ENCODE measurements at places on chromosomes 4 and X.
A peak's percentile ranks its signal among the peaks of the same experiment; 100 is the strongest.

- no peak for DNase-seq
These were observed 11.7 kb downstream of the WDR1 start for GRCh38 chr4:10104991-10105276.

- DNase-seq, result no peak
These were observed 81.4 kb upstream of the IGFBP7 start for GRCh38 chr4:57191523-57192034.

DNA sequence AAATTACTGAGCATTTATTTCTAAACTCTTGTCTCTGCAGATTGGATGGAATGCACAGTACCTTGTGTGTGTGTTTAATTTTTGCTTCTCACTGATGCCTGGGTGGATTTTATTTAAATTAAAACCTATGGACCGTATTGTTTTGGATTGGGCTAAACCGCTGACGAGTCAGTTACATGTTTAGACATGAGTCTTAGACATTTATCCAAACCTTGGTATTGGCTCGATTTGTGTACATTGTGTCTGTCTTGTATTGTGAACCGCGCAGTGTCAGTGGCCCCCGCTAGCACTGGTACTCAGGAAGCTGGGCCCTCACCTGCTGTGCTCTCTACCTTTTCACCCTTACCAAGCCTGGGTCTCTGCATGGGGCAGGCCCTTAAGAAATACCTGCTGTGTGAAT is 40.8 kb upstream of the TADA2B start:
- no peak for DNase-seq

DNA sequence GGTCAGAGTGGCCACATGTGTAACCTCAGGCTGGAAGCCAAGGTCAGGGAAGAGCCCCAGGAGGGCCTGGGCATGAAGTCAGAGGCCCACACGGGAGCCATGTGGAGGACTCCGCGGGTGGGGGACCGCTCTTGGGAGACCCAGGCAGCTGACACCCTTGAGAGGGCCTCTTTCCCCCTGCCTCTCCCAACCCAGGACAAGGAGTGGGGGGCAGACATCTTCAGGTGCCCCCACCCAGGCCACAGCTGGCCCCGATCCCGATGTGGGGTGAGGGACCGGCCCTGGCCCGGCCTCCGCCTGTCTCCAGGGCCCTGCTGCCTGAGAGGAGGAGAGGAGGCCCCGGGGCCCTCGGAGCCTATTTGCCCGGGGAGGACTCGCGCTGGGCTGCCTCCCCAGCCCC is 3.1 kb downstream of the PNMA6A start:
- no peak for DNase-seq

GRCh38 chrX:31819455-31819854 is 747.6 kb upstream of the FTHL17 start:
- no peak for DNase-seq

- DNase-seq, result no peak
These were observed 35.5 kb downstream of the MSN start for GRCh38 chrX:65702956-65703355.

GRCh38 chrX:100072336-100072735 is 337.7 kb downstream of the PCDH19 start:
- no peak for DNase-seq

GRCh38 chrX:150234126-150234525 is 129.0 kb upstream of the MAMLD1 start:
- DNase-seq, result peak; percentile 63

DNA sequence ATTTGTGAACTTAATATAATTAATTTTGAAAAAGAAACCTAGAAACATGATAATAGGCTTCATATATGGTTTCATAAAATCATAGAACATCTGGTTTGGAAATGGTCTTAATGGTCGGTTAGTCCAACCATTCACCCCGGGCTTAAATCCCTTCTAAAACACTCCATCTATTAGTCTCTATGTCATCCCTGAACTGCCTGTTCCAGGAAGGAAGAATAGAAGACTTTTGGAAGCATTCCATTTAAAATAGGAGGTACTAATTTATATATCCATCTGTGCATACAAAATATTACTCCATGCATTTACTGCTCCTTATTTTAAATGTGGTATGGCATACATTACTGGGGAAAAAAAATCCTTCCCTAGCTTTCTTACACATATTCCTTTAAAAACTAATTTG is 262.2 kb upstream of the DDX53 start:
- DNase-seq, result no peak

GRCh38 chr4:81527115-81527514 is 55.4 kb upstream of the RASGEF1B start:
- DNase-seq, result no peak

DNA sequence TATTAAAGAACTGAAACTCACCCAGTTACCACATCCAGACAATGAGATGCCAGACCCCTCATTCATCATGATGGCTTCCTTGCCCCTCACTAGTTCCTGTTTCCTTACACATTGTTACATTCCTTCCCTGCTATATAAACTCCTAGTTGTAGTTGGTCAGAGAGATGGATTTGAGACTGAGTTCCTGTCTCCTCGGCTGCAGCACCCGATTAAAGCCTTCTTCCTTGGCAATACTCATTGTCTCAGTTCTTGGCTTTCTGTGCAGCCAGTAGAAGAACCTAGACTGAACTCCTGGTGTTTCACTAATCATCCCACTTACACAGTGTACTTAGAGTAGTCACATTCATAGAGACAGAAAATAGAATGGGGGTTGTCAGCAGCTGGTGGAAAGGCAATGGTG is 324.7 kb downstream of the TRIML1 start:
- DNase-seq, result no peak

DNA sequence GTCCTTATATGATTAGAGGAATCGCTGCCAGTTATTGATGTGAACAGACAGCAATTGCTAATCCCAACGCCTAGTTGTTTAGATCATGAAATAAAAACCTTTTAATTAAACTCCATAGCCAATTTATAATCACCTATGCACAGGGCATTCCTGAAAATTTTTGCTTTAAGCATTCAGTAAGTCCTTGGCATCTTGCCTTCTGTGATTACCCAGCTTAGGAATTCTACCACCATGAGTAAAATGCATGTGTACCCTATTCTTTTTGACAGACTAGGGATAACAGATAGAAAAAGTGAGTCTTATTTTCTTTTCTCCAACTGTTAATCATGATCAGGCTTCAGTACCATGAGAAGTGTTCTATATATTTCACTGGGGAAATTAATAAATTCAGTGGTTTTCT is 995.3 kb upstream of the GRIA3 start:
- DNase-seq, result peak; percentile 9

DNA sequence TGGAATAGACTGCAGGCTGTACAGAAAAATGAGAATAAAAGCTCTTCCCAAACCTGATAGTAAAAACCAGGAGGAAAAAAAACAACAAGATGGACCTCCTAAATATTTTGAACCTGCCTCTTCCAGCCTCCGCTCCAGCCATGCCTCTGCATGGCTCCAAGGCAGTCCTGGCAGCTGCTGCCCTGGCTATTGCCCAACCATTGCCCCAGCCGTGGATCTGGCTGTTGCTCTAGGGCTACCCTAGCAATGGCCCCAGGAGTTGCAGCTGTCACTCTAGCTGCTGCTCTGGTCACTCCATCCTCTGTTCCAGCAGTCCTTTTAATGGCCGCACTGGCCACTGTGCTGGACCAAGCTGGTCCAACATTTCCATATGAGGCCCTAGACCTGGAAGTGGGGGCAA is 1756.0 kb downstream of the C4orf33 start:
- no peak for DNase-seq

DNA sequence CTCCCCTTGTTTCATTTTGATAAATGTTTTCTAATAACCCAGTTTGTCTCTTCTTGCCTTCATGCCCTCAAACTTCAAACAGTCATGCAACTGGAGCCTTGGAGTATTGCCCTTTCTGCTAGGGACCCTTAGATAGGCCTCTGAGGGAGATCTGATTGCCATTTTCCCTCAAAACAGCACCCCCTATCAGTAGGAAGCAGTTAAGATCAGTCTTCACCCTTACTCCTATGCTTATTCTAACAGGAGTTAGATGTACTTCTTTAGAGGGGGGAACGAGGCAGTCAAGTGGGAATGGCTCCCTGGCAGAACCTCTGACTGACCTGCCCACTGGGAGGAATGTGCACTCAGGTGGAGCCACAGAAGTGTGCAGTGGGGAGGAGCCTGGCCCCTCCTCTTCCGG is 74.1 kb downstream of the FAM47A start:
- DNase-seq, result no peak

- DNase-seq, result no peak
These were observed 165.1 kb upstream of the PPARGC1A start for GRCh38 chr4:24054910-24055309.

DNA sequence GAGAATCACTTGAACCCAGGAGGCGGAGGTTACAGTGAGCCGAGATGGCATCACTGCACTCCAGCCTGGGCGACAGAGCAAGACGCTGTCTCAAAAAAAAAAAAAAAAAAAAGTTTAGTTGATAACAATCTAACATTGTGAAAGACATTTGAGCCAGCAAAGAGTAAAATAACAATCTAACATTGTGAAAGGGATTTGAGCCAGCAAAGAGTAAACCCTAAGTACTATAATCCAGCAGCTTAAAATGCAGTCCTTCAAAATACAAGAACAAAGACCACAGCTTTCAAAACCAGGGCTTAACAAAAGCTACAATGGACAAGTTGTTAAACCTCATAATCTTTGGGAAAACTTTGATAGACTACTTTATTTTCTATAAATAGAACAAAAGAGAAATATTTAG is 16.9 kb downstream of the MFAP3L start:
- no peak for DNase-seq

- no peak for DNase-seq
These were observed 61.6 kb upstream of the PRPS1 start for GRCh38 chrX:107566604-107567262.

GRCh38 chrX:31166416-31166815 is 94.6 kb upstream of the FTHL17 start:
- DNase-seq, result peak; percentile 3

GRCh38 chrX:120514236-120514635 is 45.1 kb upstream of the LAMP2 start:
- peak; percentile 27 for DNase-seq

- no peak for DNase-seq
These were observed 1504.8 kb downstream of the C4orf33 start for GRCh38 chr4:130600706-130601105.

- DNase-seq, result no peak
These were observed 373.4 kb downstream of the PRDM5 start for GRCh38 chr4:120549011-120549570.

GRCh38 chr4:125433453-125433852 is 118.7 kb downstream of the FAT4 start:
- peak; percentile 70 for DNase-seq

DNA sequence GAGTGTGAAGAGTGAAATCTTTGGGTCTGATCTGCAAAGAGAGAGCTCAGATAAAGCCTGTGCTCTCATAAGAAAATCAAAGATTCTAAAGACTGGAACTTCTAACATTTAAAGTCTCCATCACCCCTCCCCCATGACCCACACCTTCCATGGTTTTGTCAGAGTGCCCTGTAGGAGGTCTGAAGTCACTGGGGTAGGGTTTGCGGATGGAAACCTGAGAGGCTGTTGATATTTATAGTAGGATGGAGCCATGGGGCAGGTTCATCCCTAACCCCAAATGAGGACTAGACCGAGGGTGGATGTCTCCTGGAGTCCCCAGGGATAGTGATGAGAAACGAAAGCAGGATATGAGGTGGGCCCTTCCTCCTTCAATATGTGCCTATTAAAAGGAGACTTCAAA is 28.4 kb upstream of the NLGN4X start:
- no peak for DNase-seq
